Naive thymus-derived CD8-positive, alpha-beta T cell (primary cell): ENCODE measurements at places on chromosomes 13 and 19. TPM values are rescaled to one million over a fixed set of nuclear protein-coding genes. Genes with fewer than 3 reads are reported as not detected.

DNA sequence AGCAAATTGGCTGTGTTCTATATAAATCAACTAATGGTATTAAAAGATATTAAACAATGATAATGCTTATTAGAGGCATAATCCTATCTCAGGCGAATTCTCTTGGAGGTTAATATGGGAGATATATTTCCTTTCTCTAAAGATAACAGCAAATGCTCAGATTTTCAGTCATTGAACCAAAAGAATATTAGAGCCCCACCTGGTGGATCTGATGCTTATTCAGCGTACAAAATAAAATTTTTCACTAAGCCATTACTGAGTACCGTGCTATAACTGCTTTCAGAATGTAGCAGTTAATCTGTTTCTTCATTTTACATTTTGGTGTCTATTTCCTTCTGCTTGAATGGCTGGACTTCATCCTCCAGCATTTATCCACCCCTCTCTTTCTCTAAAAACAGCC lies 143.3 kb upstream of the IPO5 start:
- no peak for DNase-seq
- H3K4me1 ChIP-seq: no peaks in the 10 kb centered on the region
- H3K27me3 ChIP-seq: peaks cover 46% of the 10 kb centered on the region
- H3K36me3 ChIP-seq: no peaks in the 10 kb centered on the region
- H3K27ac ChIP-seq: no peak overlapping the region

GRCh38 chr19:44972802-44973201 lies 17.6 kb downstream of the CLPTM1 start:
- DNase-seq: no peak
- H3K4me3 ChIP-seq: no peak overlapping the region
- no peak overlapping the region for H3K27ac ChIP-seq
- H3K27me3 ChIP-seq: no peaks in the 10 kb centered on the region
- peaks cover 81% of the 10 kb centered on the region for H3K36me3 ChIP-seq

- no peak overlapping the region for H3K4me3 ChIP-seq
- H3K36me3 ChIP-seq: no peaks in the 10 kb centered on the region
- H3K4me1 ChIP-seq: peaks cover 5% of the 10 kb centered on the region
- DNase-seq: no peak
Observed at GRCh38 chr13:20713751-20714150, 10.3 kb downstream of the IL17D start.

TMEM145 gene
- not detected for total RNA-seq

- H3K36me3 ChIP-seq: no peaks in the 10 kb centered on the region
- no peaks in the 10 kb centered on the region for H3K4me1 ChIP-seq
- H3K4me3 ChIP-seq: no peak overlapping the region
- no peaks in the 10 kb centered on the region for H3K27me3 ChIP-seq
- DNase-seq: no peak
Observed at GRCh38 chr13:89432997-89433396, 1761.8 kb downstream of the SLITRK5 start.

DNA sequence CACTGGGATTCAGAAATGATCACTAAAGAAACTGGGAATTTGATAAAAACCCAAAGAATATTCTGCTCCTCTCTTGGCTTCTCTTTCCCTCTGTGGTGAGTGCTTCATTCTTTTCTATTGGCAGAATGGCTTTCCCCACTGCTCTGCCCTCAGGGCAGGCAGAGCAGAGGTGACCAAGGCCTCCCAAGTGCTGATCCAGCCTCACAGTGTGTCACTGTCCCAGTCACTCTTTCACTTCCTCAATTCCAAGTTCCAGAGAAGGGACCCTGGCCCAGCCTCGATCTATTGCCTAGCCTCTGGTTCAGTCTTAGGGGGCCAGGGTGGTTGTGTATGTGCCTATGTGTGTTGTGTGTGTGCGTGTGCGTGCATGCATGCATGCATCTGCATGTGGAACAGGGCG lies 180.6 kb upstream of the TMTC4 start:
- no peaks in the 10 kb centered on the region for H3K4me1 ChIP-seq
- no peaks in the 10 kb centered on the region for H3K36me3 ChIP-seq
- peaks cover 4% of the 10 kb centered on the region for H3K27me3 ChIP-seq

DNA sequence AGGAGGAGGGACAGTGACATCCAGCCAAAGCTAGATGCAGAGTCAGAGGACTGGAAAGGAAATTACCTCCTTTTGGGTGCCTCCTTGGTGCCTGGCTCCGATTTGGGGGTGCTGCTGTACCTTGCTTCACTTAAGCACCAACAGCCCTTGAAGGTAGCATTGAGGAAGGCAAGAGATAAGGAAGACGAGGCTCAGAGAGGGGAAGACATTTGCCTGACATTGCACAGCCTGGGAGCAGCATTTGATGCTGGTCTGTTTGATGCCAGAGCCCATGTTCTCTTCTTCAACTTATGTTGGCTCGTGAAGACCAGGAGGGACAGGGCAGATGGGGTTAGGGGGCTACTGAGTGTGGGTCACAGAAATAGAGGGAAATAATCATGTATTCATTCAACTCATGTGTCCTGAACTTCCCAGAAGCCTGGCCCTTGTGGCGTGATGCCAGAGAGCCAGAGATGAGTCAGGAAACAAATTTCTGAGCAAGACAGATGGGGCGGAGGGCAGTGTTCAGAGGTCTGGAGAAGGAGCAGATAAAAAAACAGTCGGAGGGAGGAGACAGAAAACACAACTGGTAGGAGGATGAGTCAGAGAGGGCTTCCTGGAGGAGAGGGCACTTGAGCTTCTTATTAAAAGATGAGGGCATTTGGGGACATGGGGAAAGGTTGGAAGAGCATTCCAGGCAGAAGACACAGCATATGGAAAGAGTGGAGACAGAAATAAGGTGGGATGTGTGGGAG lies 3.0 kb upstream of the C19orf81 start:
- H3K36me3 ChIP-seq: no peaks in the 10 kb centered on the region
- peaks cover 26% of the 10 kb centered on the region for H3K27me3 ChIP-seq
- H3K27ac ChIP-seq: no peak overlapping the region
- no peaks in the 10 kb centered on the region for H3K4me1 ChIP-seq
- no peak for DNase-seq

ANGPTL8 gene
- total RNA-seq: not detected

PSG1 gene
- total RNA-seq: not detected
